ENCODE measurements at places on chromosomes 1 and 21. TPM values are rescaled to one million over a fixed set of nuclear protein-coding genes. Genes with fewer than 3 reads are reported as not detected.

- no peak overlapping the region for H3K4me3 ChIP-seq
- H3K36me3 ChIP-seq, result peaks cover 76% of the 10 kb centered on the region
- no peaks in the 10 kb centered on the region for H3K27me3 ChIP-seq
- DNase-seq, result peak; percentile 77
- H3K27ac ChIP-seq, result peak overlapping the region; percentile 76
These were observed 12.9 kb downstream of the PI4KB start for GRCh38 chr1:151314137-151314875.

GRCh38 chr1:158149175-158149574 lies 31.5 kb upstream of the CD1D start:
- H3K4me3 ChIP-seq, result peak overlapping the region; percentile 33
- H3K27me3 ChIP-seq, result no peaks in the 10 kb centered on the region
- DNase-seq, result peak; percentile 30

Gene PPIAL4G
- total RNA-seq, result not detected

GRCh38 chr1:25796811-25797458 lies 3.1 kb upstream of the SELENON start:
- no peaks in the 10 kb centered on the region for H3K27me3 ChIP-seq
- no peak overlapping the region for H3K4me3 ChIP-seq
- H3K36me3 ChIP-seq, result peaks cover 7% of the 10 kb centered on the region
- H3K4me1 ChIP-seq, result peaks cover 33% of the 10 kb centered on the region
- peak overlapping the region; percentile 27 for H3K27ac ChIP-seq

Gene PLA2G2F
- total RNA-seq, result not detected

DNA sequence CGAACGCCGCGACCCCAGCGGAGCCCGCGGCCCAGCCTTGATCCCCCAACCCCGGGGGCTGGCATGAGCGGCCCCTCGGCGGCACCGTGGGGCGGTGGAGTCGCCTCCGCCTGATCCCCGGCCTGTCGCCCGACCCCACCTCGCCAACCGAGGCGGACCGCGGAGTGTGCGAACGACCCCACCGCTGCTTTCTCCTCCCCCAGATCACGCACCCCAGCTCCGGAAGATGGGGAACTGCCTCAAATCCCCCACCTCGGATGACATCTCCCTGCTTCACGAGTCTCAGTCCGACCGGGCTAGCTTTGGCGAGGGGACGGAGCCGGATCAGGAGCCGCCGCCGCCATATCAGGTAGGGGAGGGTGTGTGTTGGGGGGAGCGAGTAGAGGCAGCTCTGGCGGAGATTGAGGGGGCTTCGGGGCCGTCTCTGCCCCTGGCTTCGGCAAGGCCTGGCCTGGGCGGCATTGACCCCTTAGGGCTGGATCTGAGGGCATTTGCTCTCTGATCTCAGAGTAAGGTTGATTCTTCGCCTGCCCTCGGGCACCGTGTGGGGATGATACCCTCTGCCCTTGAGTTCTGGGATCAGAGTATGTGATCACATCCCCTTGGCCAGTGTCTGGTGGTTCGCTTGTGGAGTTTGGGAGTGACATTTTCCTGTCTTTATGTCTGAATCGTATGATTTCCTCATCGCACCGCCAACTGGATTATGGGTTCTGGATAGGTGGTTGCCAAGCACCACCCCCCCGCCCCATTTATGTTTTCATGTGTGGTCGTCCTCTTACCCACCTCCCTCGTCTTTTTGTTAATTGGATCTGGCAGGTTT lies 668 bp downstream of the RNF11 start:
- peak; percentile 48 for DNase-seq
- H3K27ac ChIP-seq, result peak overlapping the region; percentile 97
- no peaks in the 10 kb centered on the region for H3K27me3 ChIP-seq
- peaks cover 34% of the 10 kb centered on the region for H3K4me1 ChIP-seq

- no peak overlapping the region for H3K27ac ChIP-seq
- H3K36me3 ChIP-seq, result no peaks in the 10 kb centered on the region
- H3K27me3 ChIP-seq, result peaks cover 55% of the 10 kb centered on the region
These were observed 6.5 kb downstream of the ACTRT2 start for GRCh38 chr1:3027611-3028371.

DNA sequence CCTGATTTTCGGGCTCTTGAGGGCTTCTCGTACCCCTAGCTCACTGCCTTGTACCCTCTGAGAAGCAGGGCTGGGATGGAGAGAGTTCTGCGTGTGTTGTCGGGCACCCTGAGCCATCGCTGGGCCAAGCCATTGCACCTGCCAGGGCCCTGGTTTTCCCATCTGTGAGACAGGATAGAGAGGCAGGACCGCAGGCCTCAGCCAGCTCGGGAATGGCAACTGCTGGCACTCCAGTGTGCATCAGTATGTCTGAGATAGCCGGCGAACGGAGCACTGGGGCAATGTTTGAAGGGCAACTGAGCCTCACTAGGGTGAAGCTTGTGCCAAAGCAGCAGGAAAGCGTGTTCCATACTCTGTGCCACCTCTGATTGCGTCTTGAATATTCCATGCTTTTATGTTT lies 66.9 kb downstream of the TENT5C start:
- H3K4me3 ChIP-seq, result no peak overlapping the region
- DNase-seq, result peak; percentile 48
- peaks cover 12% of the 10 kb centered on the region for H3K4me1 ChIP-seq
- H3K36me3 ChIP-seq, result no peaks in the 10 kb centered on the region
- no peaks in the 10 kb centered on the region for H3K27me3 ChIP-seq

Gene AMPD1
- not detected for total RNA-seq

GRCh38 chr1:204505674-204506200 lies 10.5 kb upstream of the MDM4 start:
- peak overlapping the region; percentile 86 for H3K27ac ChIP-seq
- H3K4me3 ChIP-seq, result peak overlapping the region; percentile 41
- no peak for DNase-seq

- H3K27me3 ChIP-seq, result no peaks in the 10 kb centered on the region
- no peak for DNase-seq
- H3K36me3 ChIP-seq, result peaks cover 20% of the 10 kb centered on the region
- no peak overlapping the region for H3K4me3 ChIP-seq
These were observed 39.4 kb upstream of the FAM3B start for GRCh38 chr21:41277196-41277595.

- no peak for DNase-seq
- H3K36me3 ChIP-seq, result no peaks in the 10 kb centered on the region
- H3K4me1 ChIP-seq, result no peaks in the 10 kb centered on the region
- no peak overlapping the region for H3K4me3 ChIP-seq
- H3K27ac ChIP-seq, result no peak overlapping the region
These were observed 8.1 kb upstream of the GREM2 start for GRCh38 chr1:240619906-240620621.

Gene FDPS
- total RNA-seq, result 108 TPM

- H3K4me3 ChIP-seq, result no peak overlapping the region
- DNase-seq, result no peak
- H3K4me1 ChIP-seq, result peaks cover 18% of the 10 kb centered on the region
- no peaks in the 10 kb centered on the region for H3K36me3 ChIP-seq
- H3K27ac ChIP-seq, result no peak overlapping the region
These were observed 45.3 kb downstream of the NR5A2 start for GRCh38 chr1:200072636-200073285.

Gene STYXL2
- 210 TPM for total RNA-seq

Gene MNDA
- total RNA-seq, result 1.9 TPM

- H3K4me1 ChIP-seq, result no peaks in the 10 kb centered on the region
- H3K36me3 ChIP-seq, result no peaks in the 10 kb centered on the region
- H3K27ac ChIP-seq, result no peak overlapping the region
- H3K27me3 ChIP-seq, result no peaks in the 10 kb centered on the region
- H3K4me3 ChIP-seq, result no peak overlapping the region
These were observed 21.3 kb downstream of the SYDE2 start for GRCh38 chr1:85179522-85179921.

Gene SYT14
- not detected for total RNA-seq

GRCh38 chr21:34722684-34723300 lies 54.0 kb downstream of the CLIC6 start:
- no peak for DNase-seq
- H3K36me3 ChIP-seq, result no peaks in the 10 kb centered on the region
- no peak overlapping the region for H3K4me3 ChIP-seq
- no peak overlapping the region for H3K27ac ChIP-seq
- H3K27me3 ChIP-seq, result peaks cover 7% of the 10 kb centered on the region
